NCI-H1105 (cell line): ENCODE measurements at places on chromosomes 7 and 10.

DNA sequence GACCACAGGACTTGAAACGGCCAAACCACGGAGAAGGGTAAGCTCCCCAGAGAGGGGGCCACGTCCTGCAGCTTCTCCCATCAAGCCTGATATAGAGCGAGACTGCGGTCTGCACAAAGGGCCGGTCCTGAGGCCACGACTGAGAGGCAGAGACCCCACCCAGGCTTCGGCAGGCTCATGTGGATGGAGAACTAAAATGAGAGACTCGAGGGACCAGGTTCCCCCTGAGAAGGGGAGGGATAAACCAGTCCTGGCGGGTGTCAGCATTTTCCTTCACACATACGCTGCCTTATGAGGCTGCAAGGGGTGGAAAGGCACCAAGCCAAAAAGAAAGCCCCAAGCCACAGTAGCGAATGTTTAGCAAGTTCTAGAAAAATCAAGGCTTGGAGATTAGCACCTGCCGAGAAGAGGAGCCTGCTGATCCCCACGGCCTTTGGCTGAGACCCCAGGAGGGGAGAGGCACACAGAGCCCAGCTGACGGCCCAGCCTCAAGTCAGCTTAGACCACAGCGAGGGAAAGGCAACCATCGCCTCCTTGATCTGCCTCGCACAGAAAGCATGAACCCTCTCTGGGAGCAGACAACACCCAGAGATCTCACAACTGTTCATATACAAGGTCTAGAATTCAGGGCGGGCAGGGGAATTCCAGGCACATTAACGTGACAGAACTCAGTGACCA lies 92.6 kb upstream of the RNF32 start:
- DNase-seq, result no peak

DNA sequence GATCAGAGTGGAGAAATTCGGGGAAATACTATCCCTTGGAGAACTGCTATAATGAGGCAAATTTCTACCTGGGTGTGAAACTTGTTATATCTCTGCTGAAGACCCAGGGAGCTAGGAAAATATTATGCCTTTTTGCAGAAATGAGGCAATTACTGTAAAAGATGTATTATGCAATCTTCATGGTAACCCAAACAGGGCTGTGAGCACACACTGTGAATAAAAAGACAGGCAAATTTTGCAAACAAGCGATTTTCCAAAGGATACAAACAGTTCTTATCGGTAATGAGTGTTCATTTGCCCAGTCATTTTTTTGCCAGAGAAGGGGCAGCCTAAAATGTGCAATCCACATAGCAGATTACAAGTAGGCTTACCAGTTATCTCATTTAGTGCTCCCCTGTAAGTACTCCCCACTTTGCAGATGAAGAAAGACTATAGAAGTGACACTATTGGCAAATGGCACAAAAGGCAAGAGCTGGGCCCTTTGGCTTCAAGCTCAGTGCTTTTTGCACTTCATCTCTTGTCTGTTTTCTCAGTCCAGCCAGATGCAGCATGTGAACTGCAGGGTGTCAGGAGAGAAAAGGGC lies 205.8 kb downstream of the HECW1 start:
- DNase-seq, result no peak

DNA sequence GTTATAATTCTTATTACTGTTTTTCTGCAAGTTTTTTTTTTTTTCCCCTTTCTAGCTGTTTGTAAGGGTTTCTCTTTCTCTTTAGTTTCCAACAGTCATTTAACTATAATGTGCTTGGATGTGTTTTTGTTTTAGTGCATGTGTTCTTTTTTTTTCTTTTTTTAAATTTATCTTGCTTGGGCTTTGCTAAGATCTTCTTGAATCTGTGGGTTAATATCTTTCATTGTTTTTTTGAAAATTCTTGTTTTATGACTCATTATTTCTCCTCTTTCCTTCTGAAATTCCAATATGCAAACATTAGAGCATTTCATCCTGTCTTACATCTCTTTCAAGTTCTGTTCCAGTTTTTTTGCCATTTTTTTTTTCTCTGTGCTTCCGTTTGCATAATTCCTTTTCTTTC lies 5.7 kb upstream of the HK1 start:
- DNase-seq, result no peak

- DNase-seq, result no peak
Measured at GRCh38 chr7:56110611-56111010, 4.3 kb upstream of the CHCHD2 start.

DNA sequence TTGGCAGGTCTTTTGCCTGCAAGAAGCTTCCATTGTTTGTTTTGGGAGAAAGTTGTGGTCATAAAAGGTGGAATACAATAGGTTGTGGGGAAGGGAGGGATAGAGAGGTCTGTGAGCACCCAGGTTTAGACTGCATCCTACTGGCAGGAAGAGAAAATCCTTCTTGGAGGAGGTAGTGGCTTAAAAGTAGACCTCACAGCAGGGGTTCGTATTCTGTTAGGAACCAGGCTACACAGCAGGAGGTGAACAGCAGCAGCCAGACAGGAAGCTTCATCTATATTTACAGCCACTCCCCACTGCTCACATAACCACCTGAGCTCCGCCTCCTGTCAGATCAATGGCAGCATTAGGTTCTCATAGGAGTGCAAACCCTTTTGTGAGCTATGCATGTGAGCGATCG lies 245.3 kb downstream of the NSUN6 start:
- DNase-seq, result no peak

DNA sequence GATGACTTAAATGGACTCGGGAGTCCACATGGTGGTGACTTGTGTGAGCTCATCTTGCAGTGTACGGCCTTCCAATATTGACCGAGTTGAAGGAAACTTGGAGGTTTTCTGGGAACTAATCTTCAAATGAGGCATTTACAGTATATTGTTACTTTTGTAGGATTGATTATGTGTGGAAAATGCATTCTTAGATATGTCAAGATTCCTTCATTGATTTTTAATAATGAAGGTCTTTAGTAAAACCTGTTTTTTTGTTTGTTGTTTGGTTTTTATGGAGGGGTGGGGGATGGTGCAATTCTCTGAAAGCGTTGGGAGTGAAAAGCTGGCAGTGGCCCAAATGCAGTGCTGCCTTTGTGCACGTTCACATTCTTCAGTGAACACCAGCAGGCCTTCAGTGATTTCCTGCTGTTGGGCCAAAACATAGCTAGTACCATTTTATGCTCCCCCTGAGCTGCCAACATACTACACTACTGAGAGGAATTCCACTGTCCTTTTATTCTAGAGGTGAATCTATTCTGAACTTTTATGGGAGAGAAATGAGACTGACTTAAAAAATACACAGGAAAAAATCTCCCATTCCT lies 50.4 kb downstream of the CCNY start:
- no peak for DNase-seq

DNA sequence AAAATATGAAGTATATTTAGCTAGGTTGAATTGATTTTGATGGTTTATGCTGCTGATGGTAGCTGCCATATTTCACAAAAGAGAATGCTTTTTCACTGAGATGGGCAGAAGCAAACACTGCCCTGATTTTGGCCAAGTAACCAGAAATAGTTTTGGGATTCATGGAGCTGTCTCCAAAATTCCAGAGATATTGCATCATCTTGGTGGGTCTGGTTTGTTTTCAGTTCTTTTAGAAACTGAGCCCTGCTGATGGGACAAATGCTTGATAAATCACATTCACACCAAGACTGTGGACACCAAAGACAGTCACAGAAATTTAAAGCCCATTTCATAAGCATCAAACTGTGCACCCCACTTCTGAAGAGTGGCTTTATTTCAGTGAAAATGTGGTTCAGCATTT lies 140.5 kb downstream of the BICC1 start:
- DNase-seq, result no peak

DNA sequence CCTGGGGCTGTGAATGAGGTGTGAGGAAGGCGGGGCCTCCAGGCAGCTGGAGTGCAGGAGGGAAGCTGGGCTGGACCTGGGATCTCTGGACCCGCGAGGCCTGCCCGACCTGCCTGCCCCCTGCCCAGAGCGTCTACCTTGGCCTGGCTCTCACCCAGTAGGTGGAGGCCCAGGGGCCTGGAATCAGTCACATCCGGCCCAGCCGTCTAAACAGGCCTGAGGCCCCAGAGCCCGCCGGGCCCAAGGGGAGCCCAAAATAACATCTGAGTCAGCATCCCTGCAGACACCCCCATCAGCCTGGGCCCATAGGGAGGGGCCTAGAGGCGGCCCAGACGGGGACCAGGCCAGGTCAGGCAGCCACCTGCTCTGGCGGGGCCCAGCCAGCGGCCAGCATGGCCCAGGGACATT lies 15.1 kb upstream of the ELN start:
- no peak for DNase-seq

- DNase-seq, result no peak
Measured at GRCh38 chr7:45107356-45107755, 4.1 kb downstream of the TBRG4 start.

DNA sequence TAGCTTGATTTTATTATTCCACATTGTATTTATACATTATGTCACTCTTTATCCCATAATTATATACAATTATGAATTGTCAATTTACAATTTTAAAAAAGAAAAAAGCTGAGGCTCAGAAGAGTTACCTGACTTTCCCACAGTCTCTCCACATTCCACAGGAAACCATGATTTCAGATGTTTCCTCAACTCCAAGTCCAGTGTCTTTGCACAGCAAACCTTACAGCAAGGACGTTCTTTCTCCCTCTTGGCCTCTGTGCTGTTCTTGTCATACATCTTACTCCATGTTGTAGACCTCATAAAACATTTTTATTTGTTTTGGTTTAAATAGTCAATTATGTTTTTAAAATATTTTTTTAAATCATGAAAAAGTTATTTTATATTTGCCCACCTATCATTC lies 34.9 kb upstream of the GRB10 start:
- DNase-seq, result no peak

DNA sequence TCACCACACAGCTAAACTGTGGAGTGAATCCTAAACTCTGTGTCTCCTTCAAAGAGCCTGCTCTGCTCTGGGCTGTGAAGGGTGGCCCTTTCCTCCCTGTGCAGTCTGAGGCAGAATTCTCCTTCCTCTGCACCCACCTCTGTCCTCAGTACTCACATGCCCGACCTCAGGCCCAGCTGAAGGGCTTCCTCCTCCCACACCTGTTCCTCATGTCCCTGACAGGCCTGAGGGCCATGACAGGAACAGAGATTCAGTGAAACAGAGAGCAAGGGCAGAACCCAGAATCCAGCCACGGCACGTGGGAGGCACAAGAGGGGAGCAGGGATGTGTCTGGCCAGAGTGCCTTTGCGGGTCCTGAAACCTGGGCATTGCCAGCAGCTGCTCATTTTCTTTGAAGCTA lies 13.9 kb downstream of the CREB3L2 start:
- DNase-seq, result no peak

DNA sequence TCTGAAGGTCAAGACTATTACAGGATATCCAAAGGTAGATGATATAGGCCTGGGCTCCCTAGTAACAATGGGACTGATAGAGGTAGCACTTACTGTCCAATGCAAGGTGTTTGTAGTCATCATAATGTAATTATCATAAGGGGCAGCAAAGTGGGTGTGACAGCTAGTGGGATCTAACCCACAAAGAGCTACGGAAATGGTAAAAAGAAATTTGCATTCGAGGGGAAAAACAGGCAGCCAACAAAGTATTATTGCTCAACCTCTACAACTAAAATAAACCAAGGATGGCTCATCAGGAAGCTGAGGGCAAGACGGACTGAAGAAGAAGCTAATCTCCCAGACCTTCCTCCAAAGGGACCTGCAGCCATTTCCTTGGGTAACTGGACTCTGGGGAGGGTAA lies 211.0 kb downstream of the WDR11 start:
- no peak for DNase-seq

DNA sequence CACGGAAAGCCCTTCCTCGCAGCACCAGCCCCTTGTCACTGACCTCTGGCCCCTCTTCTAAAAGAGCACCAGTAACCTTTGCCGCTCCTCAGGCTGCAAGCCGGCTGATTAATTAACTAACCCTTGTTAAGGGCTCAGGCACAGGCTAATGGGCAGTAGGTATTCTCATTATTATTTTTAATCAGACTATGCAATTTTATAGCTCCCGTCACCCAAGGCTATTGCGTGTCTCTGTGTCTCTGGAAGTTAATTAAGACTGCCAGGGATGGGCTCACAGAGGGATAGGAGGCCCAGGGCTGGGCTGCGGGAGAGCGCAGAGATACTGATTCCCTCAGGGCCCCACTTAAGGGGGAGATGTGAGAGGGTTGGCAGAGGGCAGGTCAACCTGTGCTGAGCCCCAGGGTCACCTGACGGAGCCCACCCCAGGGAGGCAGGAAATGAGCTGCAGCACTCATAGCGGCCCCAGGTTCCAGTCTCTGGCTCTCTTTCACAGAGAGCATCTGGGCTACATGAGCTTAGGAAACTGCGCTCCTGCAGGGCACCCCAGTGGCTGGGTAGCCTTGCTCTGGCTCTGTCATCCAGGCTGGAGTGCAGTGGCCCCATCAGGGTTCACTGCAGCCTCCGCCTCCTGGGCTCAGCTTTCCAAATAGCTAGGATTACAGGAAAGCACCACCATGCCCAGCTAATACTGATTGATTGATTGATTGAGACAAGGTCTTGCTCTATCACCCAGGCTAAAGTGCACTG lies 92.2 kb upstream of the LRRC4 start:
- no peak for DNase-seq

- DNase-seq, result no peak
Measured at GRCh38 chr7:33038639-33039038, 23.9 kb downstream of the NT5C3A start.

GRCh38 chr7:135741905-135742304 lies 6.7 kb downstream of the FAM180A start:
- DNase-seq, result no peak

GRCh38 chr7:71637578-71637977 lies 505.6 kb downstream of the GALNT17 start:
- no peak for DNase-seq

- no peak for DNase-seq
Measured at GRCh38 chr7:5216931-5217330, 26.9 kb downstream of the WIPI2 start.

GRCh38 chr7:39317107-39317506 lies 249.1 kb upstream of the YAE1 start:
- no peak for DNase-seq

GRCh38 chr7:148802101-148802493 lies 82.0 kb downstream of the EZH2 start:
- DNase-seq, result no peak

DNA sequence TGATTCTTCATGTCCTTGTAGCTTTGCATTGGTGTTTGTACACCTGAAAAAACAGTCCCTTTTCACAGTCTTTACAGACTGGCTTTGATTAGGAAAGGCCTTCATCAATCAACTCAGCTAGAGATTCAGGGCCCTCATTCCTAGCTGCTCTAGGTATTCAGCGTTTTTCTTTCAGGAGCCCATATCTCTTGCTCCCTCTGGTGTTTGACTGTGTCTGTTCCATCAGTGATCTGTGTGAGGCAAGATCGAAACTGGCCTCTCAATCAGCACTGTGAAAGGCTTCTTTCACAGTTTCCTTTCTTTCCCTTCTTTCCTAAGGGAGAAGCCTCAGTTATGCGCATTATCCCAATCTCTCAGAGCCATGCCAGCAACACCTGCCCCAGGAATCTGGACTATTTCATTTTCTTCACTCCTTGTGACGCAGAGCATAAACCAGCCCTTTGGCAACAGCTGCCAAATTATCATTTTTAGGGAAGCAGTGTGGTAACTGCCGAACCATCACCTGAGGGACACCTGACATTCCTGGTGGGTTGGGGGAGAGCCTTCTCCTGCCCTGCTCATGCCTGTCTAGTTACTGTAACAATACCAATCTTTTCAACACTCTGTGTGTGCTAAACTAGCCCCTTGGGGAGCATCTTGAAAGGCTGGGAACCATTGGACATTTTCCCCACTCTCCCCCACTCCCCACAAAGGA lies 75.7 kb upstream of the CCDC71L start:
- DNase-seq, result peak; percentile 13

- no peak for DNase-seq
Measured at GRCh38 chr7:4683884-4684565, 1.9 kb downstream of the FOXK1 start.
